ENCODE measurements at places on chromosomes 7 and 10.
A peak's percentile ranks its signal among the peaks of the same experiment; 100 is the strongest.

DNA sequence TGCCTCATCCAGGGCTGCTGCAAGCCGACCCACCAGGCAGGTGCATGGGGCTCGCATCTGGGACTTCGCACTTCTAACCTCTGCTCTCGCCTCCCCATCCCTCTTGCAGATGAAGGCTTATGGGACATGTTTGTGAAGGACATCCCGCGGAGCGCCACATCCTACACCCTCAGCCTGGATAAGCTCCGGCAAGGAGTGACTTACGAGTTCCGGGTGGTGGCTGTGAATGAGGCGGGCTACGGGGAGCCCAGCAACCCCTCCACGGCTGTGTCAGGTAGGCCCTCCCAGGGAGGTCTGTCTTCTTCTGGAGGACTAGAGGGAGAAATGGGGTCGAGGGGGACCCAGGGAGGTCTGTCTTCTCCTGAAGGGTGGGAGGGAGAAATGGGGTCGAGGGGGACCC is 448.9 kb upstream of the FOXK1 start:
- no peak for DNase-seq

GRCh38 chr10:102324061-102324460 is 71.4 kb upstream of the NFKB2 start:
- no peak for DNase-seq

DNA sequence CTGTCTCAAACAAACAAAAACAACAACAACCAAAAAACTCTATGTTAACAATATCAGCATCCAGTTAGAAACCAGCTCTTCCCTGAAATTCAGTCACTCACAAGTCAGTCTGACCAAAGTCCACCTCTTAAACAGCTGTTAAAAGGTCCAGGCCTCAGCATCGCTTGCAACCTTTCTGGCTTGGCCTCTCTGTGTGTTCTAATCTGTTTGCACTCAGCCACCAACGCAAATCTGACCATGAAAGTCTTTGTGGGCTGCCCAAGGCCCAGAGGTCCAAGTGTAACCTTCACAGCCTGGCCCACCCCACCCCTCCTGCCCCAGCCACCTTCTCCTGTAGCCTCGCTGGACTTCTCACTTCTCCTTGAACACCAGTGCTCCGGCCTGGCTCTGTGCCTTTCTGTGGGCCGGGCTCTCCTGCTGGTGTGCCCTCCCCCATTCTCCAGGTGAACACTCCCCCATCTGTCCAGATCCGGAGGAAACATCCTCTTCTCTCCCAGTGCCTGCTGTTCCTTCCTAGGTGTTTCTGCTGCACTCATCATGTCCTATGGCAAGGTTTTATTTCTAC is 72.2 kb upstream of the EFCAB10 start:
- no peak for DNase-seq

DNA sequence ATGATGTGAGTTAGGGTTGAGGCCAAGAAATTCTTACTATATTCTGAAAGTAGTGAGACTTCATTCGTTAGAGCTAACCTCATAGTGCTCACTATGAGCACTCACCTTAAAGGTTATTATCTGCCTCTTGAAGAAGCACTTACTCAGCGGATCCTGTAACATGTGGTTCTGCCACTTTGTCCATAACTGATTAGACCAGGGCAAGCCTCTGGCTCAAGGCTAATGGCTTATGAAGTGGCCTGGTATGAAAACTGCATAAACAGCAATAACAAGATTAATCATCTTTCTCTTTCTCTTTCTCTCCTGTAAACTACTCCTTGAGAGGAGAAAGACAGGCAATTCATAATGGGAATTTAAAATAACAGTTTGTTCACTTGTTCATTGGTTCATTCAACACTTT is 82.8 kb downstream of the MAPK8 start:
- no peak for DNase-seq

GRCh38 chr7:136247211-136247610 is 270.1 kb upstream of the MTPN start:
- no peak for DNase-seq

GRCh38 chr7:137434946-137435345 is 91.4 kb upstream of the PTN start:
- DNase-seq = no peak

DNA sequence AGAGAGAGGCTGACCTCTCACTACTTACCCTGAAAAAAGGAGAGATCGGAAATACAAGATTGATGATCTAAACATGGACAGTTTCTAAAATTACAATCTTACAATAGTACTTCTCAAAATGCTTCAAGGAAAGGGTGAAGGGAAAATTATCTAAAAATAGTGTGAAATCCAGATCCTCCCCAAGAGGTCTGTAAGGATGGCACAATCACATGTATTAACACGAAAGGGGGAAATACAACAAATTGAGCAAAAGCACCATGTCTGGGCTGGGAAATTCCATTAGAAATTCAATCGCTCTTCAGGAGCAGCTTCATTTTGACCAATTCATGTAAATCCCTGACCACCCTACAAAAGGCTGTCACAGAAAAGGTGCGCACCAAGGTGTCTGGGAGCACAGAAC is 67.0 kb downstream of the PKD1L1 start:
- DNase-seq = no peak

GRCh38 chr7:2405601-2406345 is 2.4 kb downstream of the CHST12 start:
- DNase-seq = peak; percentile 81

GRCh38 chr7:31145339-31145738 is 93.2 kb downstream of the ADCYAP1R1 start:
- DNase-seq = no peak

DNA sequence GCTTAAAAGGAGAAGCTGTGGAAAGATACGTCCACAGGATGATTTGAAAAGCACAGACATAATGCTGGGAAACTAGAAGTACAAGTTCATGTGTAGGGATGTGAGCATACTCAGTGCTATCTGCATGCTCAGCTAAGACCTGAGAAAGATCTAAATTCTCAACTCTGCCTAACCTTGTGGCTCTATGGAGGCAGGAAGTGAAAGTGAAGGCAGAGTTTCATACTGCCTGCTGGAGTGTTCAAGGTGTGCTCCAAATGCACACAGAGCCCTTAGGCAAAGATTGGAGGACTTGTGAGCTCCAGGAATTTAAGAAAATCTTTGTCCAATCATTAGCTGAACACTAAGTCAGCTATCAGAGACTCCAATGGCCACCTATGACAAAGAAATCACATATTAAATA is 190.9 kb downstream of the RNLS start:
- DNase-seq = no peak

DNA sequence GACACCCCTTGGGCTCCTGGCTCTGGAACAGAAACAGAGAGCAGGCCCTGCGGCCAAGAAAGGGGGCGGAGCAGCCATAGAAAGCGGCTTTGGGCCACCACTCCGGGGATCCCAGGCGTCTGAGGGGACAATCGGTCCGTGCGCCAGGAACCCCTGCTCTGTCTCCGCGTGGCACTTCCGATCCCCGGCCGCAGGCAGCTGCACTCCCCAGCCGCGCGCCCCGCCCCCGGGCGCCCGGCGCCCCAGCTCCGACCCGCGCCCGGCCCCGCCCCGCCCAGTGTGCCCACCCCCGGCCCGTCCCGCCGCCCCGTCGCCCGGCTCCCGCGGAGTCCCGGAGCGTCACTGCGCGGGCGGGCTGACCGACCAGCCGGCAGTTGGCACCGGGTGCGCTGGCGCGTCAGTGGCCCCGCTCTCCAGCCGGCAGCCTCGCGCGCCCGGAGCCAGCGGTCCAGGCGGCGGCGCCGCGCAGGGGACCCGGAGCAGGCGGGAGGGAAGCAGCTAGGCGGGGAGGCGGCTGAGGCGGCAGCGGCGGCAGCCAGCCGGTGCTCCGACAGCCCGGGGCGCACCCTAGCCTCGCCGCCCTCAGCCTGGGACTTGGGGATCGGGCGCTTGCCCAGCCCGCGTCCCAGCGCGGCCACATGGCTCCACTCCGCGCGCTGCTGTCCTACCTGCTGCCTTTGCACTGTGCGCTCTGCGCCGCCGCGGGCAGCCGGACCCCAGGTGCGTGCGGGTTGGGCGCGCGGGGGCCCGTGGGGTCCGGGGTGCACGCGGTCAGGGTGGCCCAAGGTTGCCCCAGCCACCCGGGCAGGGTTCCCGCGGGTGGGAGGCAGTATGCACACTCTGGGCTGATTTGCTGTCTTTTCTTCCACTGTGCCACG is at the start of gene ADAMTS14:
Gene ADAMTS14, plus strand, starts transcription at position 342 of the 878 bp plus-strand sequence. Its CDS starts 297 bp downstream, at position 639.
- no peak for DNase-seq

- DNase-seq = no peak
Measured at GRCh38 chr7:47380325-47381133, 201.4 kb downstream of the TNS3 start.

- DNase-seq = no peak
Measured at GRCh38 chr10:32402499-32402898, 43.4 kb upstream of the CCDC7 start.

DNA sequence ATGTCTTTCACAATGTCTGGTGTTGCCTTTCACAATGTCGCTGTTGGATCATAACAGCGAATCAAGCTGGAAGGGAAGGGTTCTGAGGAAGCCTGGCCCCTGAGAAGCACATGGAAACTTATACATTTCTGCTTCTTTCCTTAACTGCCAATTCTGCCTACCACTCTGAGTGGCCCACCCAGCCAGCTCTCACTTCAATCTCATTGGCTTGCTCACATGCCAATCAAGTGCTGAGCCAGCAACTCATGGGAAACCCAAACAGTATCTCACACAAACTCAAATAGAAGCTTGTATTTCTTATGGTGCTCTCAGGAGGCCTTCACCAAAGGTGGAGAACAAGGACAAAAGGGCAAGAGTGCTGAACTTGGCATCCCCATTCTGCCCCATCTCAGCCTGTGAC is 117.4 kb upstream of the GPR26 start:
- no peak for DNase-seq

GRCh38 chr10:1204434-1205326 is 148.5 kb downstream of the WDR37 start:
- no peak for DNase-seq

- DNase-seq = no peak
Measured at GRCh38 chr7:87220734-87221215, 1.2 kb upstream of the TMEM243 start.

- DNase-seq = no peak
Measured at GRCh38 chr10:103793429-103793828, 61.9 kb downstream of the SH3PXD2A start.

DNA sequence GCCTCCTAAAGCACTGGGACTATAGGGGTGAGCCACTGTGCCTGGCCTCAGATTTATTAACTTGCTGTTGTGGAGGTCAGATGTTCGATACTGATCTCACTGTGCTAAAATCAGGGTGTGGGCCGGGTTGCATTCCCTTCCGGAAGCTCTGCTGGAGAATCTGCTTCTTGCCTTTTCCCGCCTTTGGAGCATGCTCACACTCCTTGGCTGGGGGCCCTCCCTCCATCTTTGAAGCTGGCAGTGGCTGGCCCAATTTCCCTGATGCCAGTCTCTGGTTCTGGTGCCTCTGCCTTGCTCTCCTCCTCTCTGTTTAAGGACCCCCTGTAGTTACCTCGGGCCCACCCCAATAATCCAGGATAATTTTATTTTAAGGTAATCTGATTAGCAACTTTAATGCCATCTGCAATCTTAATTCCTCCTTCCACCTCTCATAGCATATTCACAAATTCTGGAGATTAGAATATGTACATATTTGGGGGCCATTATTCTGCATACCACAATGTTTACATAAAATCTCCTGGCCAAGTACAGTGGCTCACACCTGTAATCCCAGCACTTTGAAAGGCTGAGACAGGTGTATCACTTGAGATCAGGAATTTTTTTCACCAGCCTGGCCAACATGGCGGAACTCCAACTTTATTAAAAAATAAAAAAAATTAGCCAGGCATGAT is 7.9 kb upstream of the PITRM1 start:
- no peak for DNase-seq

DNA sequence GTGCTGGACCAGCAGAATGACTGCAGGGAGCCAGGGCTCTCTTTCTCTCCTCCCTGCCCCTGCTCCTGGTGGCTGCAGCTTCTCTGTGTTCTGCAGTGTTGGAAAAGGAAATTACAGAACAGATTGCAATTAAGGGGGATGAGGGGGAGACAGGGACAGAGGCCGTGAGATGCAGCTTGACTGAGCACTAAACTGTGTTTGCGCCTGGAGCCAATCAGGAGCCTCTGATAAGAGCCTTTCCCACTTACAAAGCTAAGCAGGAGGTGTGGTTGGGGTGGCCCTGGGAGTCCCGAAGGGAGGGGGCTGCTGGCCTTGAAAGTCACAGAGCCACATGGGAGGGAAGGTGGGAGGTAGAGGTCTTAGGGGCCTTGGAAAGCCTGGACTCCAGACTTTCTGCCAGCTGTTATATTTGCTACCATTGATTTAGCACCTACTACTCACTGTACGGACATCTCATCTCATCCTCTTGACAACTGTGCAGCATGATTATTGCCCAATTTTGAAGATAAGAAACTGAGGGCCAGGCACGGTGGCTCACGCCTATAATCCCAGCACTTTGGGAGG is 26.7 kb downstream of the TRIM8 start:
- DNase-seq = no peak

DNA sequence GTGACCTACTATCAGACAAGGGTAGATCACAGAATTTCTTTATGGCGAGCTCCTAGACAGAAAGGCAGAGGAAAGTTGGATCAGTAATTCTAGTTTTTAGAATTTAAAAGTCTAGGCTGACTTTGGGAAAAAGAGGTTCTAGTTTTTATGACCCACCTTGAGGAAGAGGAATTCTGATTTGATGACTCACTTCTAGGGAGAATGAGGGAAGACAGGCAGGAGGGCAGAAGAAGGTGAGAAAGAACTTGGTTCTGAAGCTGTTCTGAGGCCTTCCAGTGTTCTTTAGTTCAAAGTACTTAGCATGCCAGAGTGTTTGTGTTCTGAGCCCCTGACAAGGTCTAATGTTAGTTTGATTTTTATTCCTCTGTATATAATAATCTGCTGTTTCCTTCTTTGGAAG is 97.2 kb downstream of the PODXL start:
- DNase-seq = no peak

DNA sequence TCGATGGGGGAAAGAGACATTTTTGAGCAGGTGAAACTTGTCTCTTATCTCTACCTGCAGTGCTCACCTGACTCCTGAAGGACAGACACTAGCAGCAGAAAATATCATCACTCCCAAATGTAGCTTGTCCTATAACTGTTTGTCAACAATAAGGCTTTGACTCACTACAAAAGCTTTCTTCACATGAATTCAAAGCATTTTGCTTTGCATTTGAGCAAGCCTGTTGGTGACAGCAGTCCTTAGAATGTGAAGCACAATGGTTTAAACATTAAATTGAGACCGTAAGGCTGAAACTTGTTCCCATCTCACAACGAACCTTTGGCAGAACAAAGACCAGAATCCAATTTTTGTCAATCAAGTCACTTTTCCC is 30.6 kb upstream of the ZNRF2 start:
- DNase-seq = no peak

- no peak for DNase-seq
Measured at GRCh38 chr10:119393019-119393418, 149.5 kb downstream of the RGS10 start.

All from CD4-positive, alpha-beta memory T cell (primary cell).